ENCODE measurements at places on chromosomes 2 and 18.

- DNase-seq = no peak
These were observed 253.8 kb downstream of the TGIF1 start for GRCh38 chr18:3703732-3704176.

GRCh38 chr18:46278481-46279465, 174.6 kb downstream of the HAUS1 start:
- DNase-seq = no peak

GRCh38 chr2:79100285-79100684, 12.5 kb upstream of the REG1B start:
- no peak for DNase-seq

DNA sequence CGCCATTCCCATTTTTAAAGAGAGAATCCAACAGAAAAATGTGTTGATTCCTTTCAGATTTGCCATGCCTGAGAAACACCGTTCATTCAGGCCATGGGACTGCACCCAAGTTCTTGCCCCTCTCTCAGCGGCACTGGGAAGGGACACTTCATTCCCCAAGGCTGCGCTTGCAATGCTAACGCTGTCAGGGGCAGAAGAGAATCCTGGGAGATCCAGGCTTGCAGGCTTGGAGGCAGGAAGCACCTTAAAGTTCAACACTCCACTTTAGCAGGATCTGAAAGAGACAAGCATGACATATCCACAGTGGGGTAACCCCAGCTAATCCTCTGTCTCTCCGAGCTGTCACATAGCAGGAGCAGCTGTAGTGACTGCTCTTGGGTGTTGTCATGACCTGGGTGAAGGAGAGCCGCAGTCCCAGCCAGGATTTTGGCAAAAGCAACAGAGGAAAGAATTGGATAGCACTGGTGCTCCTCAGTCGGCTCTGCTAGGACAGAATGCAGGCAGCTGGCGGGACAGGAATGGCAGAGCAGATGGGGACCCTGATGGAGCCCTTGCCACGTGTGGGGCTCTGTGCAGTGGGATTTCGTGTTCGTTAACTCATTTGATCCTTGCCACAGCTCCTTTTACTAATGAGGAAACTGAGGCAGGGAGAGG, 22.0 kb upstream of the ODC1 start:
- no peak for DNase-seq

GRCh38 chr2:165698444-165698884, 95.6 kb downstream of the GALNT3 start:
- no peak for DNase-seq

DNA sequence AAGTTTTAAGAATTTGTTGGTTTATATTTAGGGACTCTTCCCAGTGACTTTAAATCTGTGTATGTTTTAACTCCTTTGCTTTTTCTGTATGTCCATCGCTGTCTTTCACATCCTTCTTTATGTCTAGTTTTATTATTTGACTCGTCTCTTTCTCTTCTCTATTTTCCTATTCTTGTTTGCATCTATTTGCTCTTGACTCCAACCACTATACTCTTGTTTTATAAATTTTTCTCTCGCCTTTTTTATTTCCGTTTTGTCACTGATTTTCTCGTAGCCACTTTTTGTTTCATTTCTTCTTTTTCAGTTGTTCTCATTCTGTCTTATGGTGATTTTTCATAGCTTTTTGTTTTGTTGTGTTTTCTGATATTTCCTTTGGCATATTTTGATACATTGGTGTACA, 170.5 kb upstream of the NETO1 start:
- no peak for DNase-seq

DNA sequence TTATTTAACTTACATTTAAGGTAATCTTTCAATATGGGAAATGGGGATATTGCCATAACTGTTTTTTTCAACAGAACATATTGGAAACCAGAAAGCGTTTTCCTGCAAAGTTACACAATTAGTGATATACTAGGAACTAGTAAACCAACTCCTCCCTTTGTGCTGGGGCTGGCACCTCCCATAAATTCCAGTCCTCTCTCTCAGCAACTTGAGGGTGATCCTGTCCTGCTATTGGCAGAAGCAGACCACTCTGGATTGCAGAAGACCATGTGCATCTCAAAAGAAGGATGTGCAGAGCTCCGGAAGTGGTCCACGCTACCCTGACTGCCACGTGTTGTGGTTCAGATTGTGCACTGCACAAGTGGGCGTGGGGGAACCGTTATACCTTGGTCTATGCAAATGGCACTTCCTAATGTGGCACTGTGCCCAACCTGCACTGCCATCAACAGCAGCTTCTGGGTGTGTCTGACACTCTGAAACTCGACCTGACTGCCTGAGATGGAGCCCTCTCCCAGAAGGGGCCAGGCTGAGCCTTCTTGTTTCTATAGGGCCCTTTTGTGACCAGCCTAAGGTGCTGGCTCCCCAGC, 219.2 kb downstream of the ZNF516 start:
- no peak for DNase-seq

GRCh38 chr2:184030989-184031388, 567.3 kb upstream of the ZNF804A start:
- no peak for DNase-seq

GRCh38 chr2:126356631-126357030, 299.3 kb upstream of the GYPC start:
- DNase-seq = no peak

- DNase-seq = no peak
These were observed 51.7 kb downstream of the MFSD6 start for GRCh38 chr2:190459881-190460280.

DNA sequence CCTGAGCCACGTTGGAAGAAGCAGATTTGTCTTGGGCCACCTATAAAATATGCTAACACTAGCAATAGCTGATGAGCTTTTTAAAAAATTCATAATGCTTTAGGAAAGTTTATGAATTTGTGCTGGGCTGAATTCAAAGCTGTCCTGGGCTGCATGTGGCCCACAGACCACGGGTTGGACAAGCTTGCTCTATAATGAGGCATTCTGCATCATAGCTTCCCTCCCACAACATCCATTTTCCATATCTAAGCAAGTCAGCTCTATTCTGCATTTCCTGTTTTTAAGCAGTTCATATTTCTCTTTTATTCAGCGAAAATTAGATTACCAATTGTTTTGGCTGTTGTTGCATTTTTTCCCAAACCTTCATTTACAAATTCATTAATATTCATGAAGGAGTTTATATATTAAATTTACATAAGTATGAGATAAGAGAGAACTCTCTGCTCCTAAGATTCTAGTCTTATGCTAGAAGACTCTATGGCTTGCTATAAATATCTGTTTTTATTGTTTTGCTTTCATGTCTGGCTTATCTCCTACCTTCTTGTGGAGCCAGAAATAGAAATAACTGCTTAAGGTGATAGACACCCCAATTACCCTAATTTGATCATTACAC, 114.5 kb upstream of the HNRNPA3 start:
- no peak for DNase-seq

- no peak for DNase-seq
These were observed 164.6 kb downstream of the GULP1 start for GRCh38 chr2:188456114-188456909.

- DNase-seq = peak; percentile 4
These were observed 118.7 kb downstream of the VAPA start for GRCh38 chr18:10032331-10033015.

- DNase-seq = no peak
These were observed 1.5 kb downstream of the ESCO1 start for GRCh38 chr18:21598726-21599584.

DNA sequence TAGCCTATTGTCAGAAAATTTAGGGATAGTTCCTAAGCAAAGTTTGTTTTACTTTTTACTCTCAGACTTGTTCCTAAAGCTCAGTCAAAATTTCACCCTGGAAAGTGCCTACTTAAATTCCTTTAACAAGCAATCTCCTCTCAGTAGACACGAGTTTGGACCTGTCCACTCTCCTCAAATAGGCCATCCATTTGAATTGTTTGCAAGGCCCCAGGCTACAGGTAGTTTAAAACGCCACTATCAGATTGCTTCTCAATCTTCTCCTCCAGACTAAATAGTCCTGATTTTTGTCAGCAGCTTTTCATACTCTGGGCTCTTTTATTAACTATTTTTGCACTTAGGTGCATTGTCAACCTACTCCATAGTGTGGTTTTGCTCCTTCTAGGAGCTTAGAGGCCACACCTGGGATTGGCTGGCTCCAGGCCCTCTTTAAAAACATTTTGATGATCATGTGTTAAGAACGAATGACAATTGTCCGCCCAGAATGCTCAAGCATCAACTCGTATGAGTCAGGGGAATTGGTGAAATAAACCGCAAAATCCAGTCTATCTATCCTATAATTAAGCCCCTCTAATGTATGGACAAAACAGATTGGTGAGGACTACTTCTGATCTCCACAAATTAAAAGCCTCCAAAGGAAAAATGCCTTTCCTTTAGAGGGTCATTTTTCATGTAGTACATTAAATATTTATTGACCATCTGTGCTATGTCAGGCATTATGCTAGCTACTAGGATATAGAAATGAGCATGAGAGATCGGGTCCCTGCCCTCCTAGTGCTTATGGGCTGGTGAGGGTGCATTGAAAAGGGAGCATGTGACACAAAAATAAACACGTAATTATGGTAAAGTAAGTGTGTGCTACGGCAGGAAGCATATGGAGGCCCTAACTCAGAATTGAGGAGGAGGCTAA, 333.8 kb upstream of the TNP1 start:
- no peak for DNase-seq

- no peak for DNase-seq
These were observed 184.4 kb upstream of the DOK6 start for GRCh38 chr18:69216321-69216720.

DNA sequence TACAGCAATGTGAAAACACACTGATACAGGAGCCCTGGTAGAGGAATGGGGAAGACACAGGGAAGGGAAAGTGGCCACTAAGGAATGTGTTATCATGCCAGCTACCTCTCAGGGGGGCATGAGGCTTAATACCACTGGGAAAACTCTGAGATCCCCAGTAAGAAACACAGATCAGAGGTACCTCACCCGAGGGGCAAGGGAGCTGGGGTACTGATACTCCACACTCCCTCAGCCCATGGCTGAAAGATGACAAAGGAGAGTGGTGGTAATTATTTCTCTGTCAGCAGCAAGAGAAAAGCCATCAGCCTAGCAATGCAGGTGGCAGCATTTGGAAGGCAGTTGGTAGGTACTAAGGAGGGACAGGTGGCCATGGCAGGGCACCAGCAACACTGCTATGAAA, 434.8 kb downstream of the NBAS start:
- DNase-seq = no peak

- DNase-seq = no peak
These were observed 36.4 kb downstream of the MPHOSPH10 start for GRCh38 chr2:71166812-71167211.

- DNase-seq = no peak
These were observed 1.1 kb upstream of the TMEFF2 start for GRCh38 chr2:192195548-192196418.

DNA sequence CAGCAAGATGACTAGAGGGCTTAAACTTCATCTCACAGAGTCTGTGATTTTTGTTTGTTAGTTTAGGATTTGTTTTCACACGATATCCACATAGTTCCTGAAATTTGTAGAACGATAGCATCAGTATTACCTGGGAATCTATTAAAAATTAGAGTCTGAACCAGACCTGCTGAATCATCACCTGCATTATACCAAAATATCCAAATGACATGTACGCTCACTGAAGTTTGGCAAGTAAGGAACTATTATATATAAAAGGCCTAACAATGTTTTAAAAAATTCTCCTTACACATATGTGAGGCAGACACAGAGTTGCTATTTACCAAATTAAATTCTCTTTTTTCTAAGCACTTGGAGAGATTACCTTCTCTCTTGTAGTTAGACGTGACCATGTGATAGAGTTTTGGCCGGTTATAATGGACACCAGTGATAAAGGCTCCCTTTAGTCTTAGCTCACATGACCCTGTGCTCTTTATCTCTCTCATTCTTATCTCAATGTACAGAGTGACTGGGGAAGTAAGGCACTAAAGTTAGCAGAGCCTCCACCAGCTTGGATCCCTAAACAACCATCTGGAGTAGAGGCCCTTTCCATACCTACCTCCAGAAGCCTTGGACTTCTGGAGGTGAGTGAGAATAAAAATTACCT, 363.1 kb downstream of the DSC3 start:
- DNase-seq = no peak

GRCh38 chr2:17799301-17800120, 16.7 kb upstream of the MSGN1 start:
- DNase-seq = no peak

- DNase-seq = no peak
These were observed 25.1 kb downstream of the C2orf74 start for GRCh38 chr2:61187085-61187484.

- DNase-seq = no peak
These were observed 11.4 kb downstream of the UBE2E3 start for GRCh38 chr2:180991820-180992219.

GRCh38 chr18:45838302-45839070, 13.0 kb downstream of the SIGLEC15 start:
- DNase-seq = no peak

GRCh38 chr18:26185267-26185666, 41.0 kb upstream of the TAF4B start:
- DNase-seq = no peak

DNA sequence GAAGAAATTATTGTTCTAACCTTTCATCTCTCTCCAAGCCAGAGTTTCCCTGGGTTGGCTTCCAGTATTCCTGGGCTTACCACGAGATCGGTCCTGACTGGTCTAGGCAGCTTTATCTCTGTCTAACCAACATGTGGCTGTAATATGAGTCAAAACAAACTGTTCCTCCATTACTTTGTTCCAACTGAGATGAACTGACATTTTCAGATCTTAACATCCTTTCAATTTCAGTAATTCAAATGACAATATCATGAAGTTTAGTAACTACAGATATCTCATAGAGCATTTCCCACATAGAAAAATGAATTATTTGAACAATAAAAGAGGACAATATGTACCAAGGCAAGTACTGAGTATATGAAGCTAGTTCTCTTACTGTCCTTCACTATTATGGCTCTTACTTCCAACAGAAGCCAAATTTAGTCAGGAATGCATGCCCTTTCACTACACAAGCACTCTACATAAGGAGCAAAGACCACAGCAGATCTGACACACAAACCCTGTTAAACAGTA, 15.5 kb downstream of the SLC25A12 start:
- no peak for DNase-seq

DNA sequence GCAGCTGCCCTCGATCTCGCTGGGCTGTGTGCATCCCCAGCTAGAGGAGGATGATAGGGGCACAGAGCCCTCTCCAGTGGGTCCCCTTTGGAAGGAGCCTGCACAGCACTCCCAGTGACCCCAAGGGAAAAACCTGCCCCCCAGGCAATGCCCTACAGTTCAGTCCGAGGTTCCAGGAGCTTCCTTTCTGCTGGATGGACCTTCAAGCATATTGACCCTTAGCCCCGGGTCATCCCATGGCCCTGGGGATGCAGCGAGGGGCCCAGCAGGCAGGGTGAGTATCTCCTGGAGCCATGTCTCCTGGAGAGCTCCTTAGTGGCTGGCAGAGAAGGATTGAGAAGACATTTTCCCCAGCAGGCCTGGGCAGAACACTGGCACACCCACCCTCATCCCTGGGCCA, 45.4 kb upstream of the CTDP1 start:
- DNase-seq = no peak

- DNase-seq = no peak
These were observed 79.3 kb upstream of the SCN7A start for GRCh38 chr2:166573391-166573790.

DNA sequence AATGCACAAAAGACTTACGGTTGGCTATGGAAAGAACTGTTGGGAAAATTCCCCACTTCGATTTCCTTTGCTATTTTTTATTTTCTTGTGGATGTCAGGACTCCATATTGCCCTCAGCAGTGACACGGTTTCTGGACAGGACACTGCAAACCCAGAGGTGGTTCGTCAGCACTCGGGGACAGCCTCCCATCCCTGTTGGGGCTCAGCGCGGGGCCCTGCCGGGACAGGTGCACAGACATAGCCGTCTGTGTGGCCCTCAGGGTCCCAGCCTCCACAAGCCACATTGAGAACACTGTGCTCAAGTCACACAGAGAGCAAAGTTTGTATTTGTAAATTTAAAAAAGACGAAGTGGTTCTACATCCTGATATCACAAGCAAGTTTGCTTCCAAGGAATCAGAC, 38.7 kb downstream of the MYT1L start:
- no peak for DNase-seq
